Epithelial cell of prostate (primary cell): ENCODE measurements at places on chromosomes 7 and 10.

DNA sequence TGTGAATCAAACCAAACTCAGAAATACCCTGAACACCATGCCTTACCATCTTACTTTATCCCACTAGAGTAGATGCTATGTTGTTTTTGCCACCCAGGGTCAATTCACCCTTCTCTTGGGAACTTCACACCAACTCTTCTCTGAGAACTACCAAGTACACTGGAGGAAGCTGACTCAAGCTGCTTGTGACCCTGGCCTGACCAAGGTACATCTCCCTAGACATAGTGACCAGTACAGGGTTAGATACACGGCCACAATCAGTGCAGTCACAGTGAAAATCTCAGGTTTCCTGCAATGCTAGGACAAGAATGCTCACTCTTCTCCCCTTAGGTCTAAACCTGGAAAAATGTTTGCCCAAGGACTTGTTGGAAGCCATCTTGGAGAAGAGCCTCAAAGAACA lies 31.8 kb downstream of the EZH2 start:
- no peak for DNase-seq

DNA sequence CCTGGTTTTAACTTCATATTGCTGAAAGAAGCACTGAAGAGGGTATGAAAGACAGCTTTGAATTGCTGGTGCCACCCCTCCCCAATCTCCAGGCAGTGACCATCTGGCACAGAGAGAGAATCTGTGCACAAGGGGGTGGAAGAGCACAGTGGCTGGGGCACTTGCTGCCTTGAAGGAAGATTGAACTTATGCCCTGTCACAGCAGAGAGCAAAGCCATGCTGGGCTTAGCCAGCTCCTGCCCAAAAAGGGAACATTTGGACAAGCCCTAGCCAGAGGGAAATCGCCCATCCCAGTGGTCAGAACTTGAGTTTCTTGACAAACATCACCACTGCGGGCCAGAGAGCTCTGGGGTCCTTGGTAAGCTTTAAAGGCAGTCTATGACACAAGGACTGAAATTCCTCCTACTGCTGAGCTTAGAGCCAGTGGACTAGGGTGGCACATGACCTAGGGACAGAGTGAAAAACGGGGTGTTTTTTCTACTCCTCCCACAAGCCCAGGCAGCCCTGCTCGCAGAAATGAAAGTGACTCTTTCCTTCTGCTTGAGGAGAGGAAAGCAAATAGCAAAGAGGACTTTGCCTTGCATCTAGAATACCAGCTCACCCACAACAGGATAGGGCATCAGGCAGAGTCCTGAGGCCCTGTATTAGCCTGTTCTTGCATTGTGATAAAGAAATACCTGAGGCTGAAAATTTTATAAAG lies 257.2 kb downstream of the CTNNA3 start:
- DNase-seq, result no peak

DNA sequence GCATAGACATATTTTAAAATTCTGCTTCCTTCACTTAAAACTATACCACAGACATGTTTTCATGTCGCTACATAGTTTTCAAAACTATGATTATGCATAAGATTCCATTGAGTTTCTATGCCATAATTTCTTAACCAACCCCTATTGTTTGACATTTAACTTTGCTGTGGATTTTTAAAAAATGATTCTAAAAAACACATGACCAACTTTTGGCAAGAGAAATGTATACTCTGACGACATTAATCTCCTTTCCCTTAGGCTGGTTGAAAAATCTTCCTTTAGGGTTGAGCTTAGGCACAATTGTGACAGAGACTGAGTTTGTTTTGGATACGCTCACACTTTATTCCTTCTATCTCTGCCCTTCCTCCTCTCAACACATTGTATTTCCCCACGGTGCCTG lies 14.9 kb downstream of the CREB5 start:
- no peak for DNase-seq

DNA sequence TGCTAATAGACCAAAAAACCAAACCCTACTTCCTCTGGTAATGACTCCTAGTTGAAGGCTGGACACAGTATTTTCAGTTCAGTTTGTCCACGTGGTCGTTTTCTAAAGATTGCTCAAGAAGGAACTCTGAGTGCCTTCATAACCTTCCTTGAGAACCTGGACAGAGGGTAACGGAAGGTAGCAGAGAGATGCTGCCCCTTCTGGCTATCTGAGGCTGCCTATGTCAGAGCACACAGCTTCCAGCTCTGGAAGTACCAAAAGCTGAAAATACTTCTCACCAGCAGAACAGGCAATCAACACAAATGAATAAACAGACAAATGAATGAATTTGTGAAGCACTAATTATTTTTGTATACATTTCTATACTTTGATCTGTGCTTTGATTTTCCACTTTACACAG lies 85.2 kb downstream of the AMPH start:
- DNase-seq, result no peak

DNA sequence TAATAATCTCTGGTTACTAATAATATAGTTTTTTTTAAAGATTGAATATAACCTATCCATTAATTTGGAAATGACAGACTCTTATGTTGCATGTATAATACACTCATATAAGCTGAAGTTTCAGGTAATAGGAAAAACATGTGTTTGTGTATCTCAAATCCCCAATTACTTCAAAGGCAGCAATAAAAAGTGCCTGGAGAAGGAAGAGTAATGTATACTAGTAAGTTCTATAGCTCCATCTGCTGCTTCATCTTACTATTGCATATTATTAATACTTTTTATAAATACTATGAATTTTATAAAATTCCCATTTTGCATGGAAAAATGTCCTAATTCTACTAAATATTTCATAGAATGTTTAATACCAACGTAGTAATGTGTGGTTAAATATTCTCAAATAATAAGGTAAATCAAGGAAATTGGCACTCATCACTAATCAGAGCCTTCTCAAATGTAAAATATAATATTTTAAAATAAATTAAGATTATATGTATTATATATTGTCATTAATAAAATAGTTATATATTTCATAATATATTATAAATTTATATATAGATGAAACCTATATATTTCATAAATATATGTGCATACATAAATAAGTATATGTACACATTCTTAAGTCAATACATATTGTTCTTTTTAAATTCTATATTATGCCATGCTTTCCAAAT lies 311.9 kb downstream of the HGF start:
- DNase-seq, result no peak

- DNase-seq, result no peak
These were observed 16.6 kb downstream of the SSMEM1 start for GRCh38 chr7:130224210-130224609.
